Left ventricle myocardium superior (tissue), 1 donor: ENCODE measurements at places on chromosomes 16 and 17.

- peak; percentile 62 for DNase-seq
Measured at GRCh38 chr17:42132941-42133340, 10.3 kb downstream of the HSPB9 start.

DNA sequence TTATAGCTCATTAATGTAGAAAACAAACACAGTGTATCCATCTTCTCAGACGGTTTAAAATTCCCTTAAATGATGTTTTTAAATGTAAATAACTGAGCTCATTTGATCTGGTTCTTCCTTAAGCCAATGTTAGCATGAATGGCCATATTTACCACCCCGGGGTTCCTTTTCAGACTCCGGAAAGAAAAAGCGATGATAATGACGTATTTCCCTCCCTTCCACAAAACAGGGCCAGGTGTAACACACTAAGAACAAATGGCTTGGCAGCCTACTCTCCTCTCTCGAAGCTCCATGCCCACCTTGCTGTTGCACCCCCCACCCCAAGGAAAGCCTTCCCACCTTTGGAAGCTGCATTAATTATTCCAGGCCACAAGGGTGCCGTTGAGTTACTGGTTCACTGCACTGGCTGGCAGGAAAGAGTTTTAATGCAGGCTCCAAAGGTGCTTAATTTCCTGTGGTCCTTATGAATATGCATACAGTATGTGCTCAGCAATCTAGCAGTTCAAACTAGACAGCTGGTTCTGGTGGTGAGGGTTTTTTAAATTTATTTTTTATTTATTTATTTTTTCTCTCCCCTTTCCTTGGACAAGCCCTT, 378.9 kb downstream of the WWOX start:
- no peak for DNase-seq

DNA sequence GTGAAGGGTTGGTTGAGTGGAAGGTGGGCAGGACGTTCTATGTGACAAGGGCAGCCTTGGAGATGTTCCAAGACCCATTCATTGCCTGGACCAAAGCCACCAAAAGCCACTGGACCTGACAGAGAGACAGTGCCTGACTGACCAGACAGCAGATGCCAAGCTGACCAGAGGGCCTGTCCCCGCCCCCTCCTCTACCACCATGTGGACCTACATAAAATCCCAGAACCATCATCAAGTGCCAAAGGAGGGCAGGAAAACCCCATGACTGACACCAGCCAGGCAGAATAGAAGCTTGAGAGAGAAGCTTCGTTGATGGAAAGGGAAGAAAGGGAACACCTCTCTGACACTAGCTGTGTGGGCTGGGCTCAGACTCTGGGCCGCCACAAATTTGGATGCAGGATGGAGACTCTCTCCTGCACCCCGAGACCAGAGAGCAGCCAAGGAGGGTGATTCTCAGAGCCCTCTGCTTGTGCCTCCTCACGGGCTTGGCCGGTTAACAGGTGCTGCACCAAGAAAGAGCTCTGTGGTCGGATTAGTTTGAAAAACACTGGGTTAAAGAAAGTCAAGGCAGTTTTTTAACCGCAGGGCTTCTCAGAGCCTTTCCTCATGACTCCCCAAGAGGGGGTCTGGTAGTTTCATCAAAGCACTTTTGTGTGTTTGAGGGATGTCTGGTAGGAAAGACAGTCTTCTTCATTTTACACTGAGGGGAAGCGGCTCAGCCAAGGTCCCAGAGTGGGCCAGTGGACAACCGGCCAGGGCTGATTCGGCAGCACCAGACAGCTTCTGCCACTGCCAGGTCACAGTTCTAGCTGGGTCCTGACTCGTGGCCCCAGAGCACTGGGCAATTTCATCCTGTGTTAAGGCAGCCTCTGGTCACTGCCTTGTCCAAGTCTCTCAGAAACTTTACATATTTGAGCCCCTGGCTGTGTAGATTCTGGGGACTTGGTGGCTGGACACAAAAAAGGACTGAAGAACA, 1.7 kb downstream of the TNFRSF13B start:
- no peak for DNase-seq

DNA sequence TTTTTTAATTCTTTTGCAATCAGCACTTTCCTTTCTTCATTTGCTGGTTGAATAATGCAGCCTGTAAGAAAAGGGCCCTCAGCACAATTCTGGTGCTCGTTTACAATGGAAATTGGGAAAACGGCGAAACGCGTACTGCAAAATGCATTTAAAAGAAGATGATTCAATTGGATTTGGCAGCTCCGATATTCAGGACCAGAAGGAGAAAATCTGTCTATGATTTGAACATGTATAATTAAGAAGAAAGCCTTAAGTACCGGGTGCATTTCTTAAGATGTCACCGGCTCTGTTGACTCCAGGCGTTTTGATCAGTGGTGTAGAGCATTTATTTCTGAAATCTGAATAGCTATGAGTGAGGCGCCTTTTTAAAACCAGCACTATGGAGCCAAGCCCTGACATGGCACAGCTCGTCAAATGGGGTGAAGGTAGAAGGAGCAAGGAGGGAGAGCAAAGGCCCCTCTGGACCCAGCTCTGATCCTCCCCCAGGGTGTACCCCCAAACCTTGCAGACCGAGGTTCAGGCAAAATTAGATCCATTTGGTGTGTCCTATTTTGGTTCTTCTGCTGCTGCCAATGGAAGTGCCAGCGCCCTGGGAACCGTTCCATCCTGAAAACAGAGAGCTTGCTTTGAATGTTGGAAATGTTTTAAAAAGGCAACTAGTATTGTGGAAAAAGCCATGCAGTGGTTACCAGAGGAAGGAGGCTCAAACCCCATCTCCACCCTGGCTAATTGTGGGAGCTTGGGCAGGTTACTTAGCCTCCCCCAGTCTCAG, 161.4 kb upstream of the RPL38 start:
- no peak for DNase-seq

- DNase-seq: no peak
Measured at GRCh38 chr16:69037373-69038160, 67.9 kb upstream of the HAS3 start.
